ENCODE measurements at places on chromosomes 2 and 18.

- no peak for DNase-seq
These were observed 192.0 kb upstream of the TANK start for GRCh38 chr2:160968183-160968582.

- no peak for DNase-seq
These were observed 18.0 kb upstream of the TUBB6 start for GRCh38 chr18:12290086-12290485.

DNA sequence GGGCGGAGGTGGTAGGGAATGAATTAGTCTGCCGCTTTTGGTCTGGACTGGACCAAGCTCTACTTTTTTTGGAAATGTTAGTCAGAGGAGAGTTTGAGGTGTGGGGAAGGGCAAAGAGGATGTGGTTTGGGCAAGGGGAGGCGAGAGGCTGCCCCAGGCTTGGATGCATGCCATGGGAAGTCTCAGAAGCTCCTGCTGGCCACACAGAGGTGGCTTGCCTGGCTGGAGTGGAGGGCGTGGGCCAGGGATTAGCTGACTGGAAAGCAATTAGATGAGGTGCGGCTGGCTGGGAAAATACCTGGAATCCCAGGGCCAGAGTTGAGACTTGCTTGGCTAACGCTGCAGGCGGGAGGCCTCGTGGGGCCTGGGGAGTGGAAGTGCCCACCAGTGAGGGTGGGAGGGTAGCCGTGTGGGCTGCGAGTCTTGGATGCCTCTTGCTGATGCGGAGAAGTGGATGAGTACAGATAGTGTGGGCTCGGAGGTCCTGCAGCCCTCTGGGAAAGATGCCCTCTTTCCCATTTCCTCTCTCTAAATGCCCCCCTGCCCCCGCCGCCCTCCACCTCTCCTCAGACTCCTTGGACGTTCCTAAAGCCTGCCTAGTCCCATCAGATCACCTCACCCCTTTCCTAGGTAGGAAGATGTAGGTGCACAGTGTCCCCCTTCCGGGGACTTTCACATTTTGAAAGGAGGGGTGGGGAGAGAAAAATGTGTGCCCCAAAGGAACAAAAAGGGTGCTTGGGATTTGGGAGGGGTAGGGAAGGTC is 117.6 kb downstream of the SMAD7 start:
- peak; percentile 71 for DNase-seq

DNA sequence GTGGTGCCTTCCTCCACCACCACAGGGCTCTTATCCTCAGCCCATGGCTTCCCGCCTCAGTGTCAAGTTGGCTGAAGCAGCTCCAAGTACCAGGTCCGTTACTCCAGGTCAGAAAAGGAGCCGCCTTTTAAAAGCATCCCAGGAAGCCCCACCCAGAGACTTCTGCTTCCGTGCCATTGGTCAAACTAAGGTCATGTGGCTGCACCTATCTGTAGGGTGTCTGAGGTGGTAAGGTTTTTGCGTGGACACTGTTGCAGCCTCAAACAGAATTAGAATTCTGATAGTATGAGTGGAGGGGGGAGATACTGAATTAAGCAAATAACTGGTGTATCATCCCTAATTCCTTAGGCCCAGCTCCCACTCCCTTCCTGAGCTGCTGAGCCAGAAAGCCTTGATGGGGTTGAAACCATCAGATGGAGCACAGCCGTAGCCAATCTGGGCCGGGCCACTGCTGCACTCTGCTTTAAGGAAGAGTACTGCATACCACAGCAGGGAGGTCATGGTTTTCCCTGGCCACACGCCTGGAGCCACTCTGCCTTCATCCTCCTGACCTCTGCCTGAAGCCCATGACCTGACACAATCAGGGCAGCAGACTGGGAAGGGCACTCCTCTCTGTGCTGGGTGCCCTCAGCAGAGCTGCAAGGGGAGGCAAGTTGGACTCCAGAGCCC is 8.4 kb downstream of the TMEM247 start:
- peak; percentile 75 for DNase-seq

GRCh38 chr18:47689371-47689770 is 241.1 kb downstream of the SMAD2 start:
- DNase-seq: no peak

GRCh38 chr2:120551522-120551921 is 184.1 kb upstream of the GLI2 start:
- DNase-seq: no peak

- DNase-seq: peak; percentile 15
These were observed 452.3 kb upstream of the ID2 start for GRCh38 chr2:8229546-8229986.

GRCh38 chr2:215565897-215566296 is 130.0 kb upstream of the FN1 start:
- DNase-seq: no peak

GRCh38 chr2:217510771-217511291 is 492.0 kb downstream of the TNS1 start:
- peak; percentile 49 for DNase-seq

DNA sequence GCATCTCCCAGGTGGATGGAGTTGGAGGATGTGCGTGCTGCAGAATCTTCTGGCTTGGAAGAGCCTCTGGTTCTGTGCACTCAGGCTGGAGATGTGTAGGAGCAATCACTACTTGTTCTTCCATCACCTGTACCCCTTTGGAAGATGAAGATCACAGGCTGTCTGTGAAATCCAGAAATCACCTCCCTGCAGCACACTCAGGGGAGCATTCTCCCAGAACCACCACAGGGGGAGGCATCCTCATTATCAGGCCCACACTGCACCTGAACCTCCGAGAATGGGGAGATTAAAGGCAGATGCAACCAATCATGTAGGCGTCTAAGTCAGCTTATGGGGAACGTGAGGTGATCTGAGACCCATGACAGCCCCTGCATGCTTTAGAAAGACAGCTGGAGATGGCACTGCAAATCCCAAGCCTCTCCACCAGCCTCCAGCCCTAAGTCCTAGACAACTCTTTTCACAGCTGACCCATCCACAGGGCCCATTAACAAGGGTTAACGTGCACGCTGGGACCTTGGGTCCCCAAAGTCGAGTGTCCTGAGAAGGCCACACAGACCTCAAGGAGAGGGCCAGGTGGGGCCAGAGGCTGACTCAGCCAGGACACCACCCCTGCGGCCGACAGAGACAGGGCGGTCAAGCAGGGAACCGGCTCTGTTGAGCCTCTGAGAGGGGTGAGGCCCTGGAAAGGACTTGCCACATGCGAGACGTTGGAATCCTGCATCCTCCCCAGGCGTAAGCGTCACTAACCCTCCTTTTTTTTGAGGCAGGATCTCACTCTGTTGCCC is 314.9 kb downstream of the EIPR1 start:
- DNase-seq: no peak

GRCh38 chr2:59312029-59312428 is 1070.9 kb upstream of the FANCL start:
- DNase-seq: no peak

- DNase-seq: no peak
These were observed 49.4 kb downstream of the PAX3 start for GRCh38 chr2:222249444-222249843.

- DNase-seq: no peak
These were observed 116.1 kb downstream of the RNF144A start for GRCh38 chr2:7033136-7033960.

GRCh38 chr2:118493213-118493612 is 354.2 kb downstream of the EN1 start:
- DNase-seq: no peak

- no peak for DNase-seq
These were observed 128.9 kb upstream of the OTOS start for GRCh38 chr2:240269380-240269779.

DNA sequence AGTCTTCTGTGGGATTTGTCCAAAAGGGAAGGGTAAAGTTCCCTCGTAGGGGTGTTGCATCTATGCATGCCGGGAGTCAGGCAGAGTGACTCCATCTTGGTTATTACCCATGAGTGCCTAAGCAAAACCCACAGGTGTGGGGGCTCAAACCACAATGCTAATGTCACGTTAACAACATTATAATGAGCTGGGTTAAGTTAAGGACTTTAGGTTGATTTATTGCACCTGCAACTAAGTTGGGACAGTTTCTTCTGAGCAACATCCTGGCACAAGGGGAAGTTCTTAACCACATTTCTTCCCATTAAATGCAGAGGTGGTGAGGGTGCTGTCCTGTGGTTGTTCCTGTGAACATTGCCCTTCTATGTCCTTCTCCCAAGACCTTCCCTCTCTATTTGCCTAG is 1596.8 kb upstream of the SLC39A10 start:
- DNase-seq: no peak

DNA sequence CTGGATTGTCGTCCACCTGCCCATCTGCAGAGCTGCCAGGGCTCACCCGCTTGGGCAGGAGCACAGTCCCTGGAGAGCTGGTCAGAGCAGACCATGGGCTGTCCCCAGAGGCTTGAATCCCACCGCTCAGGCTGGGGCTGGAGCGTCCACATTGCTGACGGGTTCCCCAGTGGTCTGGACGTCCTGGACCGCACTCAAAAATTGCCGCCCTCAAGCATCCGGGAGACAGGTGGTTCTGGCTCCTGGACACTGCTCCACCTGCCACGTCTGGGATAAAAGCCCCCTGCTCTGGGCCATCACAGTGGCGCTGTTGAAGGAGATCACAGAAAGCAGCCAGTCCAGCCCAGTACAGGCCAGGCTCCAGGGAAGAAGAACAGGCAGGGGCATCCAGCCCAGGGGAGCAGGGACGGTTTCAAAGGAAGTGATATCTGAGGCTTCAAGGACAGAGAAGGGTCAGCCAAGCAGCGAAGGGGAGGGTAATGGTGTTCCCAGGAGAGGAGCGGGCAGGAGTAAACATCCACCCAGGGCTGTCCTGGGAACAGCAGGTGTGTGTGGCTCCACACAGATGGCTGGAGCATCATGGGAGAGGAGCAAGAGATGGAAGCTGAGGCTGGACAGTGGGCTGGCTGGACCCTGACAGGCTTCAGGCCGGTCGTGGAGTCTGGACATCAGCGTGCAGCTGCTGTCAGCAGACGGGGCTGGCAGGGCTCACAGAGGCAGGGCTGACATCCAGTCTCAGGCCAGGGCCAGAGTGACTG is 21.9 kb upstream of the ID2 start:
- DNase-seq: no peak

DNA sequence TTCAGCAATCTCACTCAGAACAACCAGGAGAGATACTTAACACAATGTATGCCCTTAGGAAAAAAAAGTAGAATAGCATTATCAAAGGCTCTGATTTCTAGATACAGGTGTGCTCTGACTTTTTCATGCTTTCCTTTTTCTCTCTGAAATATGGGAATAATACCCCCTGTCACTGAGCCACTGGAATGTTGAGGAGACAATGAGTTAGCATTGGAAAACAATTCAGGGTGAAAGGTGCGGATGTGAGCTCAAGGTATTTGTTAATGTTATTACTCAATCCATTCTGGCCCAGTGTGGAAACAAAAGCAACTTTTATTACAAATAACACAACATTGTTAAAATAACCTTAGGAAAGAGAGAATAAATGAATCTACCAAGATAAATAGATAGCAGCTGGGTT is 228.0 kb downstream of the IKZF2 start:
- no peak for DNase-seq

GRCh38 chr2:173238385-173238784 is 116.3 kb upstream of the CDCA7 start:
- DNase-seq: no peak

GRCh38 chr2:53403792-53404413 is 363.7 kb upstream of the CHAC2 start:
- DNase-seq: peak; percentile 10

DNA sequence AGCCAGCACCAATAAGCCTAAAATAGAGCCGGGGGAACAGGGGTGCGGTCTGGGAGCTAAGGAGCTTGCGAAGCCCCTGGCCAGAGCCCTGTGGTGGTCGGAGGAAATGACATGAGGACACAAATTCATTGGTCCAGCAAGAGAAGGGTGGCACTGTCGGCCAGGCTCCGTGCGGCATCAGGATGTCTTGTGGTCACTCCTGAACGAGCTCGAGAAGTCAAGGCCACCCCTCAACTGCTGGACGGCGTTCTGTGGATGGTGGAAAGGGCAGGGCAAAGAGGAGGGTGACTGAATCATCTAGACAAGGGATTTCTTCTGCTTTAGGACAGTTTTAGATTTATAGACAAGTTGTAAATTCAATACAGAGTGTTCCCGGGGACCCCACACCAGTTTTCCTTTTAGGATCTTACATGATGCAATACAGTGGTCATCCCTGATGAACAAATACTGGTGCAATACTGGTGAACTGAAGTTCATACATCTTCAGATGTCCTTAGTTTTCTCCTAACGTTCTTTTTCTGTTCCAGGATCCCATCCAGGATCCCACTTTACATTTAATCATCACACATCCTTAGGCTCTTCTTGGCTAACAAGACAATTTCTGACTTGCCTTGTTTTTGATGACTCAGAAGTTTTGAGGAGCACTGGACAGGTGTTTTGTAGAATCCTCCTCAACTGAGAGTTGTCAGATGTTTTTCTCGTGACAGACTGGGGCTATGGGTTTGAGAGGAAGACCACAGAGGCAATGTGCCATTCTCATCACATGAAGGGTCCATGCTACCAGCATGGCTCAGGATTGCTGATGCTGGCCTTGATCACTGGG is 13.2 kb downstream of the EDAR start:
- no peak for DNase-seq

DNA sequence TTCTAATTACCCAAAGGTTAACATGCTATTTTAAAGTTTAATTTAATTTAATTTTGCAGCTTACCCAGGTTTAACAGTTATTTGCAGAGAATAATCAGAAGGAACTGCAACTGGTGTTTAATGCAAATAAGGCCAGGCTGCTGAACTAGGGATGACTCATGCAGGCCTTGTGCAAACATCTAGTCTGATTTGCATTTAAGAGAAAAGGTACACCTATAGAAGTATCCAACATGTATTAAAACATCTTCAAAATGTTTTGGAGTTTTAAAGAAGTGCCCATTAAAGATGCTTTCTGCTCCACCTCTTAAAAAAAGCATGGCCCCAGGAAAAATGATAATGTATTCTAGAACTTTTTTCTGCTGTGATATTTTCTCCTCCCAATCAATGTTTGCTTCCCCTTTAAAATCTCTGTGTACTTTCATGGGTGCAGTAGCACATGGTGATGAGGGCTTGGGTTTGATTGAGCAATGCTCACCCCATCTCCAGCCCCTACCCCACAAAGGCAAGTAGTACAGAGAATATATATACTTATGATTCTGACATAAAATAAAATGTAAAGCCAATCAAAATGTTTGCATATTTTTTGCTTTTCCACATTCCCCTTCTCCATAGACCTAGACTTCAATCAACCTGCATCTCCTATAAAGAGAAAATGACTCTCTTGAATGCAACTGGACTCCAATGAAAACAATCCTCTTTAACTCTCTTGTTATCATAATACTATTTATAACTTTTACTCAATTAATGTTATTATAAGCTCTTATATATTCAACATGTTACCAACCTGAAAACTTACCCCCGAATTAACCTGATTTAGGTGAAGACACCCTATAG is 54.1 kb downstream of the ATP8B1 start:
- no peak for DNase-seq
